Common myeloid progenitor, CD34-positive (primary cell): ENCODE measurements at places on chromosomes 1 and 21.

DNA sequence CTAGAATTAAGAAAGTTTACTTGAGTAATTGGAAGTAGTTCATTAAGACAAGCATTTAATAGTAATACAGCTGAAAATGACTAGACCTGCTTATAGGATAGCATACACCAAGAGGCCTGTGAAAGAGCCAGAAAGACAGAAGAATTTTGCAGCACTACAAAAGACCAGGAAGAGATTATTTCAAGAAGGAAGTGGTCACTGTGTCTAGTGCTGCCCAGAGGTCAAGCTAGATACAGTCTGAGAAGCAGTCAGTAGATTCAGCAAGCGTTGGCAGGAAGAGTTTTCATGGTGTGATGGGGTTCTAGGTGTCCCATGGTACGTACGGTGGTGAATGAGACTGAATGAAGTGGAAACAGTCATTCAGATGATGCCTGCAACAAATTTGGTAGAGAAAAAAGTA lies 31.5 kb downstream of the RGS8 start:
- no peak for DNase-seq

GRCh38 chr1:160662910-160663309 lies 16.1 kb upstream of the SLAMF1 start:
- DNase-seq, result no peak

- DNase-seq, result no peak
These were observed 62.4 kb downstream of the PTPRC start for GRCh38 chr1:198701250-198701649.

GRCh38 chr1:176479971-176480370 lies 17.0 kb downstream of the PAPPA2 start:
- no peak for DNase-seq
